ENCODE measurements at places on chromosomes 1 and 21.

GRCh38 chr1:172627702-172628101, 31.2 kb upstream of the FASLG start:
- H3K27me3 ChIP-seq = no peaks in the 10 kb centered on the region
- no peak overlapping the region for H3K4me3 ChIP-seq
- no peaks in the 10 kb centered on the region for H3K36me3 ChIP-seq

DNA sequence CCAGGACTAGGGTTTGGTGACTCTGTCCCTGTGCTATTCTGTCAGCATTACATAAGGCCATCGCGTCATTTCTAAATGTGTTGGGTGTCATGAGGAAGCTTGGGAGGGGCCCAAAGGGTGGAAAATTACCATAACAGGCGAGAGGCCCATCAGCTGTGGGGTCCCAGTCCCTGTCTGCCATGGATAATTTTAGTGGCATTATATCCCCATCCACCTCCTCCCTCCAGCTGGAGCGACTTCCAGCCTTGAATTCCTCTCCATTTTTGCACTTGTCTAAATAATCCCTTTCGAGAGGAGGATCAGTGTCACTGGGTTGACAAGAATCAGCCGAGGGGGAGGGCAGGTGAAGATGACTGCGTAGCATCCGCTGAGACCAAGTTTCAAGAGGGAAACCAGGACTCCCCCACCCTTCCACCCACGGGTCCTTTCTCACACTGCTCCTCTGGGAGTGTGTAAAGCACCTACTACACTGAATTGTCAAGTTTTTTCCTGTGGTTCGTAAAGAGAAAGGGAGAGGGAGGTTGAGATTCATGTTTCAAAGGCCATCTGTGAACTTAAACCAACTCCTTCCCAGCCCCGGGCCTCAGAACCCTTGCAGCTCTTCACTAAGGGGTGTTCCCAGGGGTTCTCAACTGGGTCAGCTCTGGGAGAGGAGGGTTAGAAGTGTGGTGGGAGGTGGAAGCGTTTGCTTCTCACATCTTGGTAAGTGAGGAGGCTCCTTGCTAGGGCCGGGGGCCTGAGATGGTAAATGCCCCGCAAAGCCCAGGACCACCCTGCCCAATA, 29.2 kb downstream of the VASH2 start:
- H3K4me3 ChIP-seq = no peak overlapping the region
- no peaks in the 10 kb centered on the region for H3K27me3 ChIP-seq
- H3K27ac ChIP-seq = no peak overlapping the region

- H3K36me3 ChIP-seq = no peaks in the 10 kb centered on the region
- DNase-seq = no peak
- no peaks in the 10 kb centered on the region for H3K27me3 ChIP-seq
Observed at GRCh38 chr1:21451212-21451611, 11.3 kb downstream of the NBPF3 start.

DNA sequence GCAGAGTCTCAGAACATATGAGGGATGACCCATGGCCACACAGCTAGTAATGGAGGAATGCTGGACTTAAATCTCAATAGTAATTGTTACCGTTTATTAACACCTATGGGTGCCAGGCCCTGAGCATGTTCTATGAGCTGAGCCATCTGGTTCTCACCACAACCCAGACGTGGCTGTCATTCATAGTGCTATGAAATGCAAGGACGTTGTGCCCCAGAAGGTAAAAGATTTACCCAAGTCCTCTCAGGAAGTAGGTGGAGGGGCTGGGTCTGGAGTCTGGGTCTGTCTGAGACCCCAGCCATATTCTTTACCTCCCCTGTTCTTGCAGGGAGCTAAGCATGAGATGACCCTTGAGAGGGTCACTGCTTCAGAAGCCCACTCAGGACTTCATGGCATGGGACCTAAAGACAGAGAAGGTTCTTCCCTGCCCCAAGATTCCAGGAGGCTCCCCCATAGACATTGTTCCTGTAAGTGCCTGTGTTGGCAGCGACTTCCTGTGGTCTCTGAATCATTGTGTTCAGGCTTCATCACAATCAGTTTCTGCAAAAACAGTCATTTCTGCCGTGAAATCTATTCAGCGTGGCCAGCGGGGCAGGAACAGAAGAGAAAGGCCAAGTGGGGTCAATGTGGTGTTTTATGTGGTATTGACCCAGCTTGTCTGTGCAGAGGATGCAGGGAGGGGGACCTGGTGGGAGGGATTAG, 475.4 kb downstream of the PTPRU start:
- H3K4me3 ChIP-seq = no peak overlapping the region
- no peaks in the 10 kb centered on the region for H3K36me3 ChIP-seq
- H3K27me3 ChIP-seq = no peaks in the 10 kb centered on the region

GRCh38 chr21:46624050-46624449, 11.4 kb upstream of the PRMT2 start:
- DNase-seq = no peak
- no peaks in the 10 kb centered on the region for H3K27me3 ChIP-seq
- H3K4me3 ChIP-seq = no peak overlapping the region
- no peaks in the 10 kb centered on the region for H3K4me1 ChIP-seq

Measured in uterus (tissue), 4 donors.